Upper lobe of right lung (tissue), 1 donor: ENCODE measurements at places on chromosomes 11 and 22.

DNA sequence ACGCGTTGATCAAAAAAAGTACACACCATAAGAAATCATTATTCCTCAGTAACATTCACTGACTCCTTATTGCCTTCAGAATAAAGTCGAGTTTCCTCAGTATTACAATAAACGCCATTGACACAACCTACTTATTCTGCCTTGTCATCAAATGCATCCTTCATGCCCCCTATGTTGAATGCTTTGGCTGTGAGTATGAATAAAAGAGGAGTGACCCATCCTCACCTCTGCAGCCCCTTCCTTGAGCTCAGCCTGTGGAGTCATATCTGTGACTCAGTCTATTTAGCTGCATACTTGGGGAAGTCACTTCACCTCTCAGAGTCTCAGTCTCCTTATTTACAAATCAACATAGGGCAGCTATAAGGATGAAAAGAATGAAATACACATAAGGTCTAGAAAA lies 65.1 kb downstream of the USP35 start:
- H3K36me3 ChIP-seq, result peaks cover 11% of the 10 kb centered on the region
- no peaks in the 10 kb centered on the region for H3K27me3 ChIP-seq
- H3K4me3 ChIP-seq, result no peak overlapping the region
- DNase-seq, result no peak
- peaks cover 23% of the 10 kb centered on the region for H3K4me1 ChIP-seq
- no peak overlapping the region for H3K27ac ChIP-seq

- H3K36me3 ChIP-seq, result no peaks in the 10 kb centered on the region
- no peaks in the 10 kb centered on the region for H3K27me3 ChIP-seq
- no peak overlapping the region for H3K4me3 ChIP-seq
- no peak overlapping the region for H3K27ac ChIP-seq
Measured at GRCh38 chr11:115104851-115105453, 399.3 kb downstream of the CADM1 start.

- no peaks in the 10 kb centered on the region for H3K4me1 ChIP-seq
- H3K4me3 ChIP-seq, result no peak overlapping the region
- no peaks in the 10 kb centered on the region for H3K36me3 ChIP-seq
- DNase-seq, result no peak
- peaks cover 6% of the 10 kb centered on the region for H3K27me3 ChIP-seq
- no peak overlapping the region for H3K27ac ChIP-seq
Measured at GRCh38 chr11:131776211-131776610, 405.8 kb downstream of the NTM start.

- peak overlapping the region; percentile 63 for H3K27ac ChIP-seq
- no peaks in the 10 kb centered on the region for H3K27me3 ChIP-seq
- H3K36me3 ChIP-seq, result no peaks in the 10 kb centered on the region
Measured at GRCh38 chr22:41825376-41825775, 7.5 kb upstream of the SREBF2 start.

DNA sequence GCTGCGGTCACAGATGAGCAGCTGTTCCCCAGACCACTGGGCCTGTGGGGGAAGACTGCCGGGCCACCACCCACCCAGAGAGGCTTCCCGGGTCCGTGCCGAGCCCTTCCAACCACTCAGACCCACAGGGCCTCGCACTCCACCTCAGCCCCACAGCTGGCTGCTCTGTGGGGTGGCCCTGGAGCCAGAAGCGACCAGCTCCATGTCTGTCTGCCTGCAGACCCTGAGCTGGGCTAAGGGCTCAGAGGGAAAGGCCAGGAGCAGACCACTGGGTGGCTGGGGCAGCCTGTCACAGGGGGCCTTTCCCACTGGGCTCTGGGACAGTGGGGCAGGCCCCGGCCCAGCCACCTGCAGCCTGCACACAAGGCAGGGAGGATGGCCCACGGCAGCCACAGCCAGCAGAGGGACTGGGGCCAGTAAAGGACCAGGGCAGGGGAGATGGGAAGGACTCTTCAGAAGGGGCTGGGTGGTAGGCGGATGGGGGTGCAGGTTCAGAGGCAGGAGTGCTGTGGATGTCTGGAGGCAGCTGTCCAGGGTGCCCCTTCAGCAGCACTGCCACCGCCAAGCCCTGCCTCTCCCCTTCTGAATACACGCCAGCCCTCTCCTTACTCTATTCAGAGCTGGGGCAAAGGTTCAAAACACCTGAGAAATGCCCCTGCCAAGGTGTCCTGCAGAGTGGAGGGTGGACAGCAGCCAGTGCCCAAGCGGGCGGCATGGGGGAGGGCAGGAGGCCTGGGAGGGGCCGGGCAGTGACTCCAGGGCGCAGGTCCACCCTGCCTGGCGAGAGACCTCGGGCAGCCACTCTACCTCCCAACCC lies 32.2 kb downstream of the GNB1L start:
- no peaks in the 10 kb centered on the region for H3K36me3 ChIP-seq
- no peak overlapping the region for H3K27ac ChIP-seq
- peaks cover 10% of the 10 kb centered on the region for H3K4me1 ChIP-seq
- no peak overlapping the region for H3K4me3 ChIP-seq

GRCh38 chr11:105734426-105734825 lies 124.6 kb downstream of the GRIA4 start:
- H3K4me1 ChIP-seq, result no peaks in the 10 kb centered on the region
- H3K27ac ChIP-seq, result no peak overlapping the region
- H3K4me3 ChIP-seq, result no peak overlapping the region
- no peak for DNase-seq
- H3K27me3 ChIP-seq, result no peaks in the 10 kb centered on the region
